Left renal cortex interstitium (tissue), 4 donors: ENCODE measurements at places on chromosomes 2 and 18.

DNA sequence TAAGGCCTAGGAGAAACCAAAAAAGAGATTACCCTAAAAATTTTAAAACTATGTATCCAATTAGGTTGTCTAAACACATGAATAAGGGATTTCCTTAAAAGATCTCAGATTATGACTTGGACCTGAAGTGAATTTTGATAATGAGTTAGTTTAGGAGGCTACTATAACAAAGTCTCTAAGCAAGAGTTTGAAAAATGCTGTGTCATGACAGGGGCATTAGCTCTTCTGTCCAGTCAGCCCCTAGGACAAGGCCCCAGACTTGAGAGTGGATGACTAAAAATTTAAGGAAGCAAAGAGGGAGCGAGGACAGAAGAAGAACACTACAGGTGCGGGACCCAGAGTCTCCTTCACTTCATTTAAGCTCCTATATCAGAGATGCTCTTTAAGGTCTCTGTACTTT lies 135.9 kb downstream of the DTNB start:
- DNase-seq: no peak

- DNase-seq: no peak
Measured at GRCh38 chr18:79744625-79745024, 53.1 kb upstream of the KCNG2 start.

GRCh38 chr2:30266051-30266621 lies 34.8 kb downstream of the LBH start:
- DNase-seq: no peak

DNA sequence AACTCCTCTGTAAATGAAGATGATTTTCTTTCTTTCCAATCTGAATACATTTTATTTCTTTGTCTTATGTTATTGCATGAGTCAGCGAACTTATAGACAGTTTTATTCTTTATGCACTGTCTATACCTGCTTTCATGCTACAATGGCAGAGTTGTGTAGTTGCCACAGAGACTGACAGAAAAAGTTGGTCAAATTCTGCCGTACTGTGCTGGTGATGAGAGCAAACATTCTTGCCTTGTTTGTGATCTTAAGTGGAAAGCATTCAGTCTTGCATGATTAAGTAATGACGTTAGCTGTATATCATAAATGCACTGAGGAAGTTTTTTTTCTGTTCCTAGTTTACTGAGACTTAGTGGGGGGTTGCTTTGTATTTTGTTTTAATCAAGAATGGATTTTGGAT lies 32.9 kb downstream of the ZC3H15 start:
- DNase-seq: no peak

DNA sequence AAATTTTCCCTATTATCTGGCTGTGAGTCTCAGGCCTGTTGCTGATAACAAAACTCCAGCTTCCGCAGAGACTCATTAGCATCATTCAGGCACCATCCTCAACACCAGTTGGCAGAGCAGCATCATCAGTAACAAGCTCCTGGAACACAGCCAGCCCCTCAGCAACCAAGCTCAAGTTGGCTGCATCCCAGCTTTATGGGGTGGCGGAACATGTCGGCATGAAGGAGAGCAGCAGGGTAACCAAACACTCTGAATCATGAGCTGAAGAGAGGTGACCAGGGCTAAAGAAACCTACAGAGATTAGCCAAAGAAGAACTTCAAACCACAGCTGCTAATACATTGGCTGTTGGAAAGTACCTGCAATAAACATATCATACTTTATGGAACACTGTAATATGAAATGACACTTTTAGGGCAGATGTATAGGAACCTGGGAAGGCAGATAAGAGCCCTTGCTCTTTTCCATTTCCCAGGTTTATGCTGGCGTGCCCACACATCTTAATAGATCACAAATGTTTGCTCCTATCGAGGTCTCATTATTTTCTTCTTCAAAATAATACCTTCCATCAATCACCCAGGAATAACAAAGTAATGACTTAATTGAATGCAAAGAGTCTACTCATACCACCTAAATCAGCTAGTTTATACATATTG lies 63.8 kb downstream of the PDE11A start:
- no peak for DNase-seq

DNA sequence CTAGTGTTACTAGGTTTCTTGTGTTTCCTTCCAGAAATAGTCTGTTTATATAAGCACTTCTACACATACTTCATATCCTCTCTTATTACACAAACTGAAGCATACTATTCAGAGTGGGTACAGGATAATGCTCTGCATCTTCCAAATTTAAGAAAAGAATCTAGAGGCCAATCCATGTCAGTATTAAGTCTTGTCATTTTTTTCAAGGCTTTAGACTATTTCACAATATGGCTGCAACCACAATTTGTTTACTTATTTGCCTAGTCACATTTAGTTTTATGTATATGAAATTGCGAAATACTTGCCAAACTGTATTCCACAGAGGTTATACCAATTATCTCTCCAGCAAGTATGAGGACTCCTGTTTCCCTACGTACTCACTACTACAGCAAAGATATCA lies 27.9 kb downstream of the IWS1 start:
- no peak for DNase-seq

GRCh38 chr2:143907801-143908200 lies 612.1 kb downstream of the ZEB2 start:
- no peak for DNase-seq

- DNase-seq: no peak
Measured at GRCh38 chr2:168328421-168328820, 81.0 kb upstream of the STK39 start.

DNA sequence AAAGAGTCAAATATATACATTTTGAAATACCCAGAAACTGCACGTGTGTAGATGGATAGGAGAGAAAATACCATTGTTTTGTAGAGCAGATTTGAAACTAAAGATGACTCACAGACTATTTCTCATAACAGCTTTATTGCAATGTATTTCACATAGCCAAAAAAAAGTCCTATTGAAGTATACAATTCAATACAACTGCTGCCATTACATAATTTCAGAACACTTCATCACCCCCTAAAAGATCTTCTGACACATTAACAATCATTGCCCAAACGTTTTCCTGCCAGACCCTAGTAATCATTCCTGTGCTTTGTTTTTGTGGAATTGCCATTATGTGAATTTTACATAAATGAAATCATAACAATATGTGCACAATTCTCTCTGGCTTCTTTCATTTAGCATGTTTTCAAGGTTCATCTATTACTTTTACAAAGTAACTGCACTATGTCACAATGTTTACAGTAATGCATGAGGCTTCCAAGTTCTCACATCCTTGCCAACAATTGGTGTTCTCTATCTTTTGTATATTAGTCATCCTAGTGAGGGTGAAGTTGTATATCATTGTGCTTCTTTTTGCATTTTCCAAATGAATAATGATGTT lies 378.6 kb upstream of the CWC22 start:
- DNase-seq: no peak

DNA sequence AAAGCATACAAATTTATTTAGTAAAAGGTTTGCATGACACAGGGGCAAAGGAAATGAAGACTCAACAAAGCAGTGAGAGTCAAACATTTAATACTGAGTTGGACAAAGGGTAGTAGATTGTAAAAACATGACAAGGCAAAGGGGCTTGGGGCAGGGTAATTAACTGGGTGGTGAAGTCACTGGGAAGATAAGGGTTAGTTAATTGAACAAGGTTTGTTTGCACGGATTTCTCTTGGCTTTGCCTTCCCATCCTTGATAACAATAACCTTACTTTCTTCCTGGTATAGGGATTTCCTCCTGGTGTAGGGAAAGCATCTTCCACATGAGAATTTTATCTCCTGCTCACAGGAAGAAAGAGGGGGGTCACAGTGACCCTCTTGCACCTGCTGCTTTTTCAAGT lies 26.8 kb upstream of the RTTN start:
- no peak for DNase-seq

DNA sequence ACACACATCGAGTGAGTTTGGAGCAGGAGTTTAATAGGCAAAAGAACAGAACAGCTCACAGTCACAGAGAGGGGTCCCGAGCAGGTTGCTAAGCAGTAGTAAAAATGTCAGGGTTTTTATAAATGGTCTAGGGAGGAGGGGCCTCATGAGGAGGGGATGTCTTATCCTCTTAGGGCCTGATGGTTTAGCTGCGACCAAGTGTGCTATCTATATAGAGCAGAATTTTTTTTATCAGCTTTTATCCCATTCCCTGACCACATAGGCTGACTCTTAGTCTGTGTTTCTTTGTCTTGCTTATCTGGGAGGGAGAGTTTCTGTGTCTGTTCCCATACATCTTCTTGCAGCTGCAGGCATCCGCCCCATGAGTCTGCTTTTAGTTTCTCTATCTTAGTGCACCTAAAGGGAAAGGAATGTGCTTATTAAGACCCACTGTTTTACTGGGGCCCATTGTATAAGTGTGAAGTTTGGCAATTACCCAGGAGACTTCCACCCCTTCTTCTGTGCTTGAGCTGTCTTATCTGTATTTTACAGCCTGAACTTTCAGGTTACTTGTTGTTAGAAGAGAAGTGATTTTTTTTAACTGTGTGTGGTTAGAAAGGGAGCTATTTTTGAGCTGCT lies 30.4 kb upstream of the GMCL1 start:
- no peak for DNase-seq

- DNase-seq: no peak
Measured at GRCh38 chr18:23635283-23636070, 27.2 kb downstream of the ANKRD29 start.

DNA sequence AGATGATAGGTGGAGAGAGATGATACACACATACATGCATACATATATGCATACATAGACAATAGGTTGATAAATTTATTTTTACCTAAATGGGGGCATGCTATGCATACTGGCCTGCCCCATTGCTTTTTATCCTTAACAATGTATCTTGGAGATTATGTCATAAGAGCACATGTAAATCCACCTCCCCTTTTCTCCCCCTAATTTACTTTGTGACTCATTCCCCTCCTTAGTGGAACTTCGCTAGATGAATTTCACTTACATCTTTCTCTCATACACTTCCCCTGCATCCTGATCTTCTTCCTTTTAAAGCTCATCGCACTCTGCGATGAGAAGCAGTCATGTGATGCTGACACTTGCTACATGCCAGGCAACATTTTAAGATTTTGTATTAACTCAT lies 223.6 kb downstream of the C1D start:
- DNase-seq: no peak

DNA sequence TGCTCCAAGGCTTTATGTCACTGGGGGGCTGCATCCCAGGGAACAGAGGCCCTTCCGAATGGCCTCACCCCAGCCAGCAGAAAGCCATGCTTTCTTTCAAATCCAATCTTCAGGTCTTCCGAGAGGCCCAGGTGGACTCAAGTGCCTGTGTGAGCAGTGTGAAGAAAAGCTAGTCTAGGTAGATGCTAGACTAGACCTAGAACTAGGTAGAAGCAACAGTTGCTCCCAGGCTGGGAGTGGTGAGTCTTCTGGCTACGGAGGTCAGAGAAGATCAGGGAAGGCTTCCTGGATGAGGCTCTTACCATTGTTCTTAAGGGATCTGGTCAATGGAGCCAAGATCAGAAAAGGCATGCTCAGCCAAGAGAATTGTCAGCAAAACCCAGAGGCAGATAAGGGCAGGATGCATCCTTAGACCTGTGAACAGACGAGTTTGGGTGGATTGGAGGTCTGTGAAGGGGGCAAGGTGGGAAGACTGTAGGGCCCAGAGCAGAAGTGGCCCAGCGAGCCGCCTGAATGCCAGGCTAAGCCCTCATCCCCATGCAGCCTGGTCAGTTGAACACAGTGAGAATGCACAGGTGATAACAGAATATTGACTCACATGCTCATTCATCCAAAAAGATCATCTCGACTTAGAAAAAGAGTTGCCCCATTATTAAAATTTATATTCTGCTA lies 110.8 kb downstream of the SMAD7 start:
- no peak for DNase-seq

DNA sequence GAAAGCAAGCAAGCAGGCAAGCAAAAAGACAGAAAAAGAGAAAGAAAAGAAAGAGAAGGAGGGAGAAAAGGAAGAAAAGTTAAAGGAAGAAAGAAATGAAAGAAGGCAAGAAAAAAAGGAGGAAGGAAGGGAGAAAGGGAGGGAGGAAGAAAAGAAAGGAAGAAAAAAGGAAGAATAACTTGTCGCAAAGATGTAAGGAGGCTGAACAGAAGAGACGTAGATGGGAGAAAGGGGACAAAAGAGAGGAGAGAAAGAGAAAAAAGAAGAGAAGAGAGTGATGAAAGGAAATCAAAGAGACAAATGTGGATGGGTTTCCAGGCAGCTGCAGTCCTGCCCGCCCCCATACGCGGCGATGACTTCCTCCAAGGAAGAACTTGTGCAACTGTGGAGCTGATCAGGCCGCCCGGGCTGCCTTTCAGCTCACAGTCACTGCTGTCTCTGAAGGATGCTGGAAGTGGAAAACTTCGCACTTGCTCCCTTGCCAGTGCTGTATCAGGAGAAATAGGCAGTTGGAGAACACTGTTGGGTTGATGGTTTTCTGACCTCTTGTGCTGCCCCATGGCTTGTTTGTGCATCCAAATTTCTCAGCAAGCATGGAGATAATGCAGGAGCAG lies 52.9 kb downstream of the TRIB2 start:
- no peak for DNase-seq

DNA sequence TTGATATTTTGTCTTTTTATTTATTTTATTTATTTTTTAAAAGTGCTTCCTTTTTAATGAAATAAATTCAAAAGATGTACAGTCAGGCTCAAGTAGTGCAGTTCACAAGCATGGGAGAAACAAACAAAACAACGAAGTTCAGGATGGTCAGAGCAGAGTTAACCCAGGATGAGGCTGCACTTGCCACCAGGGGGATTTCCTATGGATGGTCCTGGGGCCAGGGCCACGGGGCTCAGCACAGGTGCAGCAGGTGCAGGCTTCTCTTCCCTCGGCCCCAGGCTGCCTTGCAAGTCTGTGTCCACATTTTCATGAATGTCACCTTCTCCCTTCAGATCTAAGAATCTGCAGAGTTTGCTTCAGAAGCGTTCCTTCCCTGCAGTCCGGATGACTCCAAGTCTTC lies 76.5 kb downstream of the CDCA7 start:
- no peak for DNase-seq

DNA sequence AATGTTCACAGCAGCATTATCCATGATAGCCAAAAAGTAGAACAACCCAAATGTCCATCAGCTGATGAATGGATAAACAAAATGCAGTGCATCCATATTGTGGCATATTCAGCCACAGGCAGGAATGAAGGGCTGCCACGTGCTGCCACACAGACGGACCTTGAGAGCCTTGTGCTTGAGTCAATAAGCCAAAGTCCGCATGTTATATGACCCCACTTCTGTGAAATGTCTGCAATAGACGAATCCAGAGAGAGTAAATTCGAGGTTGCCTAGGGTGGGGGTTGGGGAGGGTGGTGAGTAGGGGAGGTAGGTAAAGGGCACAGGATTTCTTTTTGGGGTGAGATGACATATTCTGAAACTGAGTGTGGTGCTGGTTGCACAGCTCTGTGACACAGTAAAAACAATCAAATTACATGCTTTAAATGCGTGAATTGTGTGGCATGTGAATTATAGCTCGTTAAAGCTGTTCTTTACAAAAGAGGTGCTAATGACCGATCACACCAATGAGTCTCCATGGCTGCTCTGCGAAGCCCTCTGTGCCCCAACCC lies 38.9 kb upstream of the LDLRAD4 start:
- DNase-seq: no peak

GRCh38 chr2:67896476-67896875 lies 166.3 kb downstream of the C1D start:
- DNase-seq: no peak
